Liver (tissue), 10 donors: ENCODE measurements at places on chromosomes 11 and 22. TPM values are rescaled to one million over a fixed set of nuclear protein-coding genes. Genes with fewer than 3 reads are reported as not detected.

GRCh38 chr11:128711136-128711535, 17.3 kb downstream of the FLI1 start:
- H3K4me3 ChIP-seq, result no peak overlapping the region
- H3K27ac ChIP-seq, result no peak overlapping the region
- H3K36me3 ChIP-seq, result no peaks in the 10 kb centered on the region
- H3K27me3 ChIP-seq, result no peaks in the 10 kb centered on the region

DNA sequence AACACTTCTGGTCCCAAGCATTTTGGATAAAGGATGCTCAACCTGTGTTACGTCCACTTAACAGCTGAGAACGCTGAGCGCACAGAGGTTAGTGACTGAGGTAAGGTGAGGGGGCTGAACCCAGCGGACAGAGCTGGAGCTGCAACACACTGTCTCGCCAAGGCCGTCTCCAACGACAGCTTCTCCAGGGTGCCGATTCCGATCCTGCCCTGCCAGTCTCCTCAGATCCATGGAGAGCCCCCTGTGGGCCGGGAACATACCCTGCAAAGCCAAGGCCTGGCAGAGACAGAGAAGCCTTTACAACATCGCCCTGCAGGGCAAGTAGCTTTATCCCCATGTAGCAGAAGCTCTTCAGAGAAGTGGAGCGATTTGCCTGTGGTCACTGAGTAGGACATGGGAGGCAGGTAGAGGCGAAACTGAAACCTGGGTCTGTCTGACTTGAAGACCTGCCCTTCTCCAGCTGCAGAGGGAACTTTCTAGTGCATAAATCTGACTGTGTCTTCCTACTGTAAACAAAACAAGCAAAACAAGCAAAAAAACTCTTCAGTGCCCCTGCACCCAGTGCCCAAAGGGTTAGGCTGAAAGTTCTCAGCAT, 72.8 kb downstream of the SCUBE1 start:
- H3K4me3 ChIP-seq, result no peak overlapping the region
- no peaks in the 10 kb centered on the region for H3K36me3 ChIP-seq
- H3K4me1 ChIP-seq, result peaks cover 13% of the 10 kb centered on the region
- H3K27me3 ChIP-seq, result no peaks in the 10 kb centered on the region
- no peak for DNase-seq

Gene TMEM191B
- 1.9 TPM for total RNA-seq

Gene MMP8
- total RNA-seq, result 0.17 TPM

GRCh38 chr11:102617466-102618008, 7.6 kb downstream of the MMP20 start:
- H3K36me3 ChIP-seq, result no peaks in the 10 kb centered on the region
- no peaks in the 10 kb centered on the region for H3K27me3 ChIP-seq
- DNase-seq, result no peak
- H3K4me3 ChIP-seq, result no peak overlapping the region
- H3K4me1 ChIP-seq, result peaks cover 3% of the 10 kb centered on the region
